Ureter (tissue), 1 donor: ENCODE measurements at places on chromosomes 2 and 18. TPM values are rescaled to one million over a fixed set of nuclear protein-coding genes. Genes with fewer than 3 reads are reported as not detected.

DNA sequence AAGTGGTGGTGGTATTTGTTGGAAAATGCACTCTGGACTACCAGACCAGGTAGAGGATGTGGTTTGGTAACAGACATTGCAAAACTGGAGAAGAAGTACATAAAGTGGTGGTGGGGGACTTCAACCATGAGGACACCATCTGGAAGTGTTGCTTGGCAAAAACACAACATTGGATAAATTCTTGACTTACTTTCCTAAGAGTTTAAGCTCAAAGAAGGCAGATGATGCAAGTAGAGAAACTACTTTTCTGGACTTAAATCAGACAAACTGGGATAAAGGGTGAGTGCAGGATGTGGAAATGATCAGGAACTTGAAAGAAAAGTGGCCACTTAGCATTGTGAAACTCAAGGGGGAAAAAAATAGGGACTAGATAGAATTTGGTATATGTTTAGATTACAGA is 487.4 kb downstream of the ZEB2 start:
- no peak for DNase-seq

DNA sequence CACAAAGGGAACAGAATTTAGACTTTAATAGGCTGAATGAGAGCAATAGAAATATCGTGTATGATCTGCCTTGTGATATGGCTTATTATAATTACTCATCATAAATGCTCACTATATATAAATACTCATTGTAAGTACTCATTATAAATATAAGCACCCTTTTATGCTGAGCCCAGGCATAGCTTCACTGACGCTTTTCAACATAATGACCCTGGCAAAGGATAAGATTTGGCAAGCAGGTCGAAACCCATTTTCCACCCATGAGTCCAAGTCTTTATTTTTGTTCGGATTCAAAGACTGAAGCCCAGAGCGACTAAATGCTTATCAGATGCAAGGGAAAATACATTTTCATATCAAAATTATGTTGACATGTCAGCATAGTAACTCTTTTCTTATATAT is 500.4 kb downstream of the SLC4A3 start:
- no peak for DNase-seq

DNA sequence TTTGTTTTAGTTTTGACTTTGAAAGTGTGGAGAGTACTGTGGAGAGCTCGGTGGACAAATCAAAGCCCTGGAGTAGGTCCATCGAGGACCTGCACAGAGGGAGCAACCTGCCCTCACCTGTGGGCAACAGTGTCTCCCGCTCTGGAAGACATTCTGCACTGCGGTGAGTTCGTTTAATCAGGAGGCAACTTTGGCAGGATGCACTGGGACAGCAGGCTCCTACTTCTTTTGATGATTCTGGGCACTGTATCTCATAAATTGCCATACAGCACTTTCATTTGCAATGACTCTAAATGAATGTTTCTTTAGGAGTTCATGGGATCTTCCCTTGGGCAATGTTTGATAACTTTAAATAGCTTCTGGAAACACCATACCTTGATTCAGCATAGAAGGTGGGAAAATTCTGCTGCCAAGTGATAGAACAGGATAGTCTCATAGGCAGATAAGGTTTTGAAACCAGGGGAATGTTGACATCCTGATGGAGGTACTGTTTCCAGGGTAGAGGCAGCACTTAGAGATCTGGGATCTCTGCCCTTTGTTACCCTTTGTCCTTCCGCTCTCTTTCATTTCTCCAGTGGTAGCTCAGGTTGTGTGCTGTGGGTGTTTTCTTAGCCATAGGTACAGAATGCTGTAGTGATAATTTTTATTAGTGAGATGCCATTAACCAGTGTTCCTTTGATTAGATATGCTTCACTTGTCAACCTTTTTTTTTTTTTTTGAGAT is 156.2 kb downstream of the PRPF40A start:
- DNase-seq, result no peak

GRCh38 chr2:67208887-67209500 is 188.1 kb upstream of the ETAA1 start:
- DNase-seq, result no peak

- DNase-seq, result no peak
Measured at GRCh38 chr2:206232287-206233035, 42.0 kb upstream of the ZDBF2 start.

- no peak for DNase-seq
Measured at GRCh38 chr2:9330612-9331270, 92.6 kb downstream of the ITGB1BP1 start.

DNA sequence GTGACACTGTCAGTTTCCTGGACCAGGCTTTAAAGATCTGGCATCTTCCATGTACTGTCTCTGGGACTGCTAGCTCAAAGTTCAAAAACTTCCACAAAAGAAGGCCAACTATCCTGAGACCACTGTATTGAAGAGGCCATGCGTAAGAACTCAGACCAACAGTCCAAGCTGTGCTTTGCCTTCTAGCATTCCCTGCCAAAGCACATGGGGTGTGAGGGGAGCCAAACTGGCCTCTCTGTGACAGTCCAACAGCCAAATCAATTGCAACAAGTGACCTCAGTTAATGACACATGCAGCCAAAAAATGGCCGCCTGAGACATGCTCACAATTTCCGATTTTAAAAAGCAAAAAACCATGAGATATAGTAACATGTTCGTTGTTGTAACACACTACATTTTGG is 160.3 kb upstream of the CDH19 start:
- DNase-seq, result no peak

GRCh38 chr2:161233858-161234431 is 73.7 kb downstream of the TANK start:
- no peak for DNase-seq

- DNase-seq, result no peak
Measured at GRCh38 chr2:54755641-54756326, 32.3 kb downstream of the EML6 start.

The SPP2 gene
- total RNA-seq, result not detected

The C2orf72 gene
- 1.0 TPM for total RNA-seq

The ZNF2 gene
- 4.5 TPM for total RNA-seq

The HOXD11 gene
- total RNA-seq, result 1.2 TPM

The SELENOI gene
- 35.7 TPM for total RNA-seq
